ENCODE measurements at places on chromosomes 7 and 10.

- no peak for DNase-seq
These were observed 59.5 kb downstream of the TET1 start for GRCh38 chr10:68619595-68619994.

- DNase-seq = peak; percentile 48
These were observed 88.1 kb upstream of the PDCD4 start for GRCh38 chr10:110783509-110784107.

DNA sequence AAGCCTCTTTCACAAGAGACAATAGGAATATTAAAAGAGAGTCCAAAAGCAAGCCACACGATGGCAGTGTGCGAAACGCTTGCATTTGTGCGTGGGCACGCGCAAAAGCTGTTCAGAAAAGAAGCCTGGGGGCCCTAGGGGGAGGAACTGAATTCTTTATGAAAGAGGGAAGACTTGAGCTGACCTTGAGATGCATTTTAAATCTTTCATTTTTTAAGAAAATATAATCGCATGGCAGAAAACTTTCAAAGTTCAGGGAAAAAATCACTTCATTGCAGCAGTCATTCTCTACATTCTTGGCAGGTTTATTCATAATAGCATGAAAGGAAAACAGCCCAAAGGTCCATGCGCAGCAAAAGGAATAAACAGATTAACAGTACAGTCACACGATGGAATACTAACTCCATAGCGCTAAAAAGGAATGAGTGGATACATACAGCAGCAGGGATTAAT is 206.5 kb upstream of the PRKCQ start:
- DNase-seq = no peak

GRCh38 chr7:138625849-138626230 is 75.3 kb downstream of the SVOPL start:
- no peak for DNase-seq

DNA sequence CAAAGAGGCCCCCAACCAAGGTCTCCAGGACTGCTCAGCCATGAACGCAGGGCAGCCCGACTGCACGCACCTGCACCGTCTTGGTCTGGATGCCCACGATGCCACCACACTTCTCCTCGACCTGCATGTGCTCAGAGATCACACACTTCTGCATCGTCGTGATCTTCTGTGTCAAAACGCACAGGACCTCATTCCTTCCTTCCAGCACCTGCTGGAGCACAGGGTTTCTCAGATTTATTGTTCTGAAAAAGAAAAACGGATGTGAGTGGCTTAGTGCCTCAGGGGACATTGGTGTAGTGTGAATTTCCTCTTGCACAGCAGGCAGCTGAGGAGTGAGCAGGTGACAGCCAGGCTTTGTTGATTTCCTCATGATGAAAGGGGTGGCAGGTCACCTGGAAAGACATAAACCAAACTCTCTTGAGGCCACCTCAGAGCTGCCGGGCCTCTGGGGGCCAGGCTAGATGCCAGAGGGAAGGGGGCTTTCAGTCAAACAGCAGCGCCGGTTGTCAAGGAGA is 38.2 kb downstream of the GSDME start:
- DNase-seq = no peak

GRCh38 chr7:123836656-123837055 is 8.3 kb upstream of the HYAL4 start:
- no peak for DNase-seq

GRCh38 chr7:42105554-42106358 is 131.3 kb downstream of the GLI3 start:
- no peak for DNase-seq

GRCh38 chr7:135991906-135992305 is 14.7 kb upstream of the MTPN start:
- no peak for DNase-seq

GRCh38 chr10:113498997-113499396 is 53.9 kb upstream of the HABP2 start:
- DNase-seq = no peak

GRCh38 chr10:12617191-12618175 is 268.1 kb downstream of the CAMK1D start:
- DNase-seq = no peak

- DNase-seq = no peak
These were observed 3.2 kb downstream of the HOXA11 start for GRCh38 chr7:27181795-27182275.

- DNase-seq = no peak
These were observed 14.4 kb upstream of the WBP1L start for GRCh38 chr10:102729029-102730026.

- no peak for DNase-seq
These were observed 21.6 kb downstream of the SMKR1 start for GRCh38 chr7:129523924-129524323.

GRCh38 chr10:103196516-103196915 is 3.4 kb upstream of the NT5C2 start:
- no peak for DNase-seq

DNA sequence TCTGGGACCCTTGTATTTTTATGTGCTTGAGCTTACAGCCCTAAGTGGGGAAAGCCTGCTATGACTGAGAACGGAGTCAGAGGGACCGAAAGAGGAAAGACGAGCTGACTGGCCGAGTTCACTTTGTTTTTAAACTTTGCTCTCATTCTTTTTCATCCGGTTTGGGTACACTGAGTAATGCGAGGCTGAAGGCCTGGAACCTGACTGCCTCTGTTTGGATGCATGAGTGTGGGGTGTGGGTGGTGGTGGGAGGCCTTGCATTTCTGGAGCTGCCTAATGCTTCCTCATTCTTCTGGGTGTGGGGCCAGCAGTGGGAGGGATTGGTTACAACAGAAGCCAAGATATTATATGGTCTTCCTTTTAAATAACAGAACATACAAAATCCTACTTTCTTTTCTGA is 155.5 kb downstream of the BUB3 start:
- DNase-seq = no peak

DNA sequence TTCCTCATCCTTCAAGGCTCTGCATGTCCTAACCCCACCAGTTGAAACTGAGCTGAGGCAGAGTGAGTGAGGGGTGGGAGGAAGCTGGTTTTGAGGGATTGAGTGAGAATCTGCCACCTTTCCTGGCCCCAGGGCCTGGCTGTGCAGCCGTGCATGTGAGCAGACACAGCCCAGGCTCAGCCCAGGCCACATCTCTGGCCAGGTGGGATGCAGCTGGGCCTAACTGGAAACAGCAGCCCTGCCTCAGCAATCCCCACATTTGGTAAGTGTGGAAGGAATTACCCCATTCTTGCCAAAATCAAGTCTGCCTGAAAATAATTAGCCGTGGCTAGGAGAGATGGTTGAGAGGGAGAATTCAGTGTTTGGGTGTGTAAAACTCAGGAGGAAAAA is 116.6 kb downstream of the NEURL1 start:
- no peak for DNase-seq

GRCh38 chr10:112490545-112490944 is 43.5 kb downstream of the VTI1A start:
- DNase-seq = no peak

GRCh38 chr7:131792311-131792710 is 235.9 kb upstream of the PODXL start:
- no peak for DNase-seq

GRCh38 chr10:15744217-15744865 is 24.6 kb upstream of the ITGA8 start:
- DNase-seq = no peak

- no peak for DNase-seq
These were observed 247.8 kb upstream of the IGFBP3 start for GRCh38 chr7:46168671-46169383.

- DNase-seq = no peak
These were observed 15.4 kb upstream of the PRF1 start for GRCh38 chr10:70617798-70618568.

- no peak for DNase-seq
These were observed 171.5 kb downstream of the SH3PXD2A start for GRCh38 chr10:103683851-103684250.

- no peak for DNase-seq
These were observed at the start of gene GPR141 for GRCh38 chr7:37683246-37684120. Gene GPR141, plus strand, starts transcription at chr7:37683766. Its CDS starts 56,628 bp downstream, at chr7:37740394.

- DNase-seq = no peak
These were observed 226.6 kb downstream of the CREB5 start for GRCh38 chr7:28638914-28639313.

- DNase-seq = no peak
These were observed 109.5 kb downstream of the DNAJB6 start for GRCh38 chr7:157446322-157446721.

DNA sequence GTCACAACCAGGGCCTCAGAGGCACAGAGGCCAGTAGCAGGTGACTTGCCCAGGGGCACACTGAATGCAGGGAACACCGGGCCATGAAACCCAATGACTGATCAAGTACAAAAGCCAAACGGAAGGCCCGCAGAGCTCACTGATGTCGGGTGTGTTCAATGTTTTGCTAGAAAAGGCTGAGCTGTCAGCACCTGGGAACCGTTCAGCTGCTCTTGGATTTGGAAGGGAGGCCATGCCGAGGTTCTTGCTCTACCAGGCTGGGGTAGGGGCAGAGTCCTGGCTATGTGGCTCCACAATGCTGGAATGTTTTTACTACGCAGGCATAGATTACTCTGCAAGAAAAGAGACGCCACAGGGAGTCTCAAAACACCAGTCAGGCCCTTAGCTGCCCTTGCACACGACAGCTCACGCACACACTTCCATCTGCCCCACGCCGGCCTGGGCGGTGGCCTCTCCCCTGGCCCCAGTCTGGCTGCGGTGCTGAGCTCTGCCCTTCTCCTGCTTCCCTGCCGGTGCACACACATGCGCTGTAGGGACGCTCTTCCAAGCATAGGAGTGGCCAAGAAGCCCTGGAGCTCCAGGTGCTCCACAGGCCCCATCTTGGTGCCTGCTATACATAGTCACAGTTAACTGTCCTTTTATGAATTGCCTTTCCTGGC is 79.9 kb downstream of the ZRANB1 start:
- DNase-seq = no peak

- no peak for DNase-seq
These were observed 30.6 kb downstream of the PALD1 start for GRCh38 chr10:70508912-70509756.

DNA sequence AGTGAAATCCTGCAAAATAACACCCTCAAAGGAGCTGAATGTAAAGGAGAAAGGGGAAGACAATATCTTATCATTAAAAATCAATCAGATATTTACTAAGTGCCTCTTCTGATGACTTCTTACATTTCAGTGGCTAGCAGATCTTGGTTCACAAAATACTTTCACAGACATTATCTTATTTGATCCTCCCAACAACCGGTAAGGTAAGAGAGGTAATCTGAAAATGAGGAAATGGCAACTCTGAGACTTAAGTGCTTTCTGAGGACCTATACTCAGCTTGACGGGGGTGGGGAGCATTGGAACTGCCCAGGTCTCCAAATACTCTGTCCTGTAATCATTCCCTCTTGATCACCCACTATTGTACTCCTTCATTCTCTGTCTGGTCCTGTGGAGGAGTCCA is 144.6 kb upstream of the MKLN1 start:
- no peak for DNase-seq

Measured in effector memory CD4-positive, alpha-beta T cell (primary cell).